Caco-2 (cell line): ENCODE measurements at places on chromosomes 4 and X.

GRCh38 chrX:149003863-149004660 is 501.0 kb downstream of the IDS start:
- H3K4me1 ChIP-seq: no peaks in the 10 kb centered on the region
- H3K4me3 ChIP-seq: no peak overlapping the region
- H3K27me3 ChIP-seq: no peaks in the 10 kb centered on the region
- no peak overlapping the region for H3K27ac ChIP-seq
- H3K36me3 ChIP-seq: no peaks in the 10 kb centered on the region

DNA sequence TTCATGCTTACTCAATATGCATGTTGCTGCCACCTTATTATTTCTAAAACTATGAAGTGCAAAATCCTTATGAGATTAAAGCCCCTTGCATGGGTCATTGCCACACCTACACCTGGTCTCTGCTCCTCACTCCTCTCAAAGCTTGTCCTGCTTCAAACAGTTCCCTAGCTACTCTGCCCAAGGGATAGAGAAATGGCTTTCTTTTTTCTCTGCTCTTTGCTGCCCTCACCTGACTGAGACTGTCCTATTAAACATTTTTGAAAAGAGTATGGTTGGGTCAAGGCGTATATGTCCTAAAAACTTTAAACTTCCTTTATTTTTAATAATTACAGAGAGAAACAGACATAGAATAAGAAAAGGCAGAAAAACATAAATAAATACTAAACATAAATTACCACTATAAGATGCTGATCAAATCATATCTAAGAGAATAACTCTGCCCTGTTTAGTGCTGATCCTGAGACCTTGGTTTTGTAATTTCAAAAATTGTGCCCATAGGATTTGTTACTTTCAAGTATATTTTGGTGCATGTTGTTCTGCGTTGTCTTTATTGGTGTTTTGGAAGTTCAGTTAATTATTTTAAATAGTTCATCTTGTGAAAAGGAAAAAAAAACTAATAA is 704.9 kb upstream of the PABPC4L start:
- H3K27ac ChIP-seq: no peak overlapping the region
- H3K27me3 ChIP-seq: no peaks in the 10 kb centered on the region
- no peaks in the 10 kb centered on the region for H3K4me1 ChIP-seq
- no peaks in the 10 kb centered on the region for H3K36me3 ChIP-seq
- DNase-seq: no peak

DNA sequence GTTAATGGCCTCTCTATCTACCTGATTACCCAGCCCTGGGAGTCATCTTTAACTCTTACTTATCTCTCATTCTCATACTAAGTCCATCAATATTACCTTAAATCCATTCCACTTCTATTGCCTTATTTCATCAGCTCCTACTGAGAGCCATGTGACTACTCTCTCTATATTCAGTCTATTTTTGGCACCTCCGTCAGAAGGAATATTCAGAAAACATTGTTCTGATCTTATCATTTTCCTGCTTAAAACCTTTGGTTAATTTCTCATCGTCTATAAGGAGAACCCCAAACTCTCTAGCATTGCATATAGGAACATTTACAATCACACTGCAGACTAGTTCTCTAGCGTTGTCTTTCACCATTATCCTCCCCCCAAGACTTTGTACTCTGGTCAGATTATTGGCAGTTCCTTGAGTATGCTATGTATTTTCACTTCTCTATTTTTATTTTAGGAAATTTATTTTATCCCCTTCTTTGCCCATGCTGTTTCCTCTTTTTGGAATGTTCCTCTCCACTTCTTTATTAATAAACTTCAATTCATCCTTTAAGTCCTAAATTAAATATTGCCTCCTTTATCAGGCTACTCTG is 13.7 kb upstream of the AMMECR1 start:
- DNase-seq: no peak
- no peak overlapping the region for H3K4me3 ChIP-seq
- no peak overlapping the region for H3K27ac ChIP-seq

- no peak overlapping the region for H3K4me3 ChIP-seq
- H3K27me3 ChIP-seq: no peaks in the 10 kb centered on the region
- H3K4me1 ChIP-seq: no peaks in the 10 kb centered on the region
- no peak for DNase-seq
- H3K27ac ChIP-seq: no peak overlapping the region
Measured at GRCh38 chr4:6198278-6198677, 2.1 kb downstream of the JAKMIP1 start.

DNA sequence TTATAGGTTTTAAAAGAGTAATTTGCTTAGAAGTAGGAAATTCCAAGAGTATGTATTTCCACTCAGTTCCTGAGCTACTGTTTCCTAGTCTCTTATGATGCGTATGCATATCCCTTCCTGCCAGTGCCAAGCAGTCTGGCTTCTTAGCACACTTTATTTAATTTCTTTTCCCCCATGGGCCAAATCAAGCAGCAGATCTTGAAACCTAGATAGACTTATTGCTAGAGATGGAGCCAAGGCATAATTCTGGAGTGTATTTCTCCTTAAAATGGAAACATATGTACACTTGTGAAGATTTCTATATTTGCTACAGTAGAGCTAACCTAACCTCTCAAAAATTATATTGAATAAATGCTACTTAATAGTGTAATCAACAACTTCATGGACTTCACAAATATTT is 2337.6 kb downstream of the PCDH7 start:
- no peaks in the 10 kb centered on the region for H3K4me1 ChIP-seq
- no peak overlapping the region for H3K27ac ChIP-seq
- H3K36me3 ChIP-seq: no peaks in the 10 kb centered on the region
- H3K27me3 ChIP-seq: no peaks in the 10 kb centered on the region
- DNase-seq: no peak

DNA sequence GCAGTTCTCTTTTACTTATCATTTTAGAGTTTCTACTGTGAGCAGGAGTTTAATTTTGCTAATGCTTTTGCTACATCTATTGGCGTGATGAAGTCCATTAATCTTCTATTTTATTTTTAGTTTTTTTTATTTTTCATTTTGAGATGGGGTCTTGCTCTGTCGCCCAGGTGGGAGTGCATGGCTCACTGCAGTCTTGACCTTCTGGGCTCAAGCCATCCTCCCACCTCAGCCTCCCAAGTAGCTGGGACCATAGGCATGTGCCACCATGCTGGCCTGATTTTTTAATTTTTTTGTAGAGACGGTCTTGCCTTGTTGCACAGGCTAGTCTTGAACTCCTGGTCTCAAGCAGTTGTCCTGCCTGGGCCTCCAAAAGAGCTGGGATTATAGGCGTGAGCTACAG is 9.4 kb downstream of the ZFX start:
- H3K27ac ChIP-seq: no peak overlapping the region
- H3K36me3 ChIP-seq: no peaks in the 10 kb centered on the region

DNA sequence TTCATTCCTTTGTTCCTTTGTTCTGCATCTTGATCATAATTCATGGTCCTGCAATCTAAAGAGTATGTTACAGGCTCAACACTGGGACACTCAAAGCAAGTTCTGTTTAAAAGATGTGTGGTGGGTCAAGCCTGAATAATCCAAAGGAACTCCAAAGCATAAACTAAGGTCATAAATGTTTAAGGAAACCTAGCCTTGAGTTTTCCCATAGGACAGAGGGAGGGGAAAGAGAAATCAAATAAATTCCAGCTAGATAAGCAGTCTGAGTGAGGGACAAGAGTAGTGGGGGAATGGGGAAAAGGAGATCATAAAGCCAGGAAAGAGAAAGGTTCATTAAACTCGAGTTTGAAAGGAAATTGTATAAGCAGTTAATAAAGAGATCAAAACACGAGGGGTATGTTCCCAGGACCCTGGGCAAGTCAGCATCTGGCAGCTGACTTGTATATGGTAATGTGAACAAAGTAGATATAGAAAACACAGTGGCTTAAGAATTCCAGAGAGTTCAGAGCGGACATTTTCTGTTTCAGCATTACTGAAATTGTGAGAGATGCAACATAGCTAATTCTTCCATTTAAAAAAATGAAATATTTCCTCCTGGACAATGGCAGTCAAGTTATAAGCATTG is 125.8 kb upstream of the EDNRA start:
- no peak overlapping the region for H3K27ac ChIP-seq
- DNase-seq: no peak
- no peaks in the 10 kb centered on the region for H3K27me3 ChIP-seq
- H3K36me3 ChIP-seq: no peaks in the 10 kb centered on the region
